ENCODE measurements at places on chromosomes 12 and 14.

- no peak for DNase-seq
These were observed 84.0 kb downstream of the LRP6 start for GRCh38 chr12:12182703-12183365.

DNA sequence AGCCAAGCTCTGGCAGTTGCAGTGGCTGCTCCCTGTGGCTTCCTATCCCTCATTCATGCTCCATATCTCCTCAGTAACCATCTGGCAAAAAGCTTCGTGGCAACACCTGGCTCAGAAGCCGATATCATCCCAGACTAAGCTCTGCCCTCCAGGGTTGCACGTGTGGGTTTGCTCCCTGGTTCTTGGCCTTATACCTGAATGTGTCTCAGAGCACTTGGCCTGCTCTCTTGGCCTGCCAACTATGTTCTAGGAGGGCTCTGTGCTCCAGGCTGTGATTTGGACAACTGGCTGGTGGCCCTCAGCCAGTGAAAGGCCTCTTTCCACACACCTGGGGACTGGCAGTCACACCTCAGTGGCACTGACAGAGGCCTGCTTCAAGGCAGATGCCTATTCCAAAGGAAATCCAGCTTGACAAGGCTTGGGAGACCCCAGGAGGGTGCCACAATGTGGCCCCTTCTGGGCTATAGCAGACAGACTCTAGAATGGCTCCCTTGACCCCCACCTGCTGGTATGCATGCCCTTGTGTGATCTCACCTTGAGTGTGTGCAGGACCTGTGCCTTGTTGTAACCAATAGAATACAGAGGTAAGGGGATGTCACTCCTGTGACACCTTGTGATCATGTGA is 10.5 kb downstream of the PLD4 start:
- no peak for DNase-seq

DNA sequence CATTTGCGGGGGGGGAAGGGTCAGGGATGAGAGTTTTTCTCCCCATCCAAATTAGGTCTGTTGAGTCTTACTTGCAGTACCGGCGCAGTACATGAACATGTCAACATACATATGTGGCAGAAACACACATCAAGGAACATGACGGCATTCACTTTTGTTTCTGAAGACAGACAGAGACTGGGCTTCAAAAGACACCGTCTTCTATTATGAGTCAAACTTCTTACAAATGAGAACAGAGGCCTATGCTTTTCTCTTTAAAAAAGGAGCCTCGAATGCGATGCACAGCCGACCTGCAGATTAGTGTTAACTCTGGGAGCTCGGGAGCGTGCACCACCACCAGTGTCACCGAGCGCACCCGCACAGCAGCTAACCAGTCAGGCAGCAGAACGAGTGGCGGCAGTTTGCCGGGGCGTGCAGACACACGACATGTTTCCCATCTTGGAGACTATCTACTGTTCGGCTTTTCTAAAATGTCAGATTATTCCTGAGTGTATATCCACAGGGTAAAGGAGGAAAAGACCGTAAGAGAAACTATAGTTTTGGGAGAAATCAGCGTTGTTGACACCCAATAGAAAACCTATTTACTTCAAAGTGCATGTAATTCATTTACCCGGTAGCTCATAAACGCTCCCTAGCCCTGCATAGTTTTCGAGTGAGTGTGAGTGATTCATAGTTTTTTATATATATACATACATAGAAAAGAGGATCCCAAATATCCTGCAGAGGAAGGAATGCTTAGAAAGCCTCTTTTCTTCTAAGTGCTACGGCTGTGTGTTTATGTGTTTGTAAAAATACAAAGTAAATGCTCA is 33.0 kb downstream of the UBR7 start:
- DNase-seq: no peak

DNA sequence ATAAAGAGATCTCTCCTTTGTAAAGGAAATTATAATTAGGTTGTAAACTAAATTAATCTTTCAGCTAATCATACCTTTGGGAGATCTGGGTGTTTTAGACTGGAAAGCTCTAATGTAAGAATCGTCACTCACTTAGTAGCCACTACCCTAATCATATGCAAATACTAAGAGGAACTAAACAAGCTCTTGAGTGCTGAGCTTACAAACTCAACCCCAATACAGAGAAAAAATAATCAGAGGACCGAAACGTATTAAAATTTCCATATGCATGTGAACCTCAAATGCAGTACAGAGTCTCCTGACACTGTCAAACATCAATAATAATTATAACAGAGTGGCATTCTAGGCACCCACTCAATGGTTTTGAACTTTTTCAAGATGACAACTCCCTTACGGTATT is 235.3 kb upstream of the FOXN3 start:
- no peak for DNase-seq

DNA sequence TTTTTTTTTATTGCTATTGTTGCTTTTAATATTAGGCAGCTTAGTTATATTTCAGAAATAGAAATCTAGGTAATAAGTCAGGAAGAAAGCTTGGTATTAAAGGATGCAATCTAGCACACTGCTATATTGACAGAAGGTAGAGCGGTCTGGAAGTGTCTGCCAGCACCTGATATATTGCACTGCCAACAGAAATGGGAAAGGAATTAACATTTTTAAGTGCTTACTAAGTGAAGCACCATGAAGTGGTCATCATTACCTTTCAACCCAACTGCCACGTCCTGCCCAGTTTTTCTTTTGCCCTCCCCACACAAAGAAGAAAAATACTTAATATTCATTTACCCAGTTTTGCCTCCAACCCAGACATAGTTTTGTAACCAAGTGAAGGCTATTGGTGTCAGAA is 163.5 kb downstream of the KITLG start:
- DNase-seq: no peak

- no peak for DNase-seq
These were observed 8.2 kb upstream of the DHRS2 start for GRCh38 chr14:23627961-23628360.

DNA sequence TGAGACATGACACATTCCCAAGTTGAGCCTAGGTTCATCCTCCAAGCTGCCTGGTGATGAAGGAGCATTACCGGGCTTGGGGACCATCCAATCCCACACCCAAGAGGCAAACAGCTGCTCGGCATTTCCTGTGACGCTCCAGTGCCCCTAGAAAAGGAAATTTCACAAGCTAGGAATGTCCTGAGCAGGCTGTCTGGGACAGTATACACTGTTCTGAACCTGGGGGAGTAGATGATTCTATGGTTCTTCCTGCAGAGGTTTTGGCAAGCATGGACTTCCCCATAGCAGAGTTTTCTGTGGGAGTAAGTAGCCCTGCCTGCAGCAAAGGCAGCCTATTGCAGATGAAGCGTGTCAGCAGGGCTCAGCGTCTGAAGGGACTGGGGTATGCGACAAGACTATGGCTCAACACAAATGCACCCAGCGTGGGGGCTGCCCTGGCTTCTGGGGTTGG is 47.4 kb upstream of the SRSF5 start:
- no peak for DNase-seq

GRCh38 chr14:101948666-101949216 is 15.6 kb upstream of the DYNC1H1 start:
- no peak for DNase-seq

DNA sequence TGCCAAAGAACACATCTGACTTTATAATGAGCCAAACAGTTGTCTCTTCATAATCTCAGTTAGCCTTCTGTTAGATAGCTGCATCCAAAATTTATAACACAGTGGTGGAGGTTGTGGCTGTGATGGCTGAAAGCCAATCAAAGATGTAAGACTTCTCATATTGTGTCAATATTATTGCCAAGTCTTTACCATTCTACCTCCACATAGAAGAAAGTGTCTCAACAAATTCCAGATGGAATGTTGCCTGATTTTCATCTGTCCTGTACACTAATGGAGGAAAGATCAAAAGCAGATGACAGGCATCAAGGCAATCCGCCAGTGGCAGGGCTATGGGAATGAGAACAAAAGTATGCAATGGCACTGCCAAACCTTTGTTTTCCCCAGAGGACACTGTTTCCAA is 813.1 kb upstream of the NOVA1 start:
- DNase-seq: no peak

DNA sequence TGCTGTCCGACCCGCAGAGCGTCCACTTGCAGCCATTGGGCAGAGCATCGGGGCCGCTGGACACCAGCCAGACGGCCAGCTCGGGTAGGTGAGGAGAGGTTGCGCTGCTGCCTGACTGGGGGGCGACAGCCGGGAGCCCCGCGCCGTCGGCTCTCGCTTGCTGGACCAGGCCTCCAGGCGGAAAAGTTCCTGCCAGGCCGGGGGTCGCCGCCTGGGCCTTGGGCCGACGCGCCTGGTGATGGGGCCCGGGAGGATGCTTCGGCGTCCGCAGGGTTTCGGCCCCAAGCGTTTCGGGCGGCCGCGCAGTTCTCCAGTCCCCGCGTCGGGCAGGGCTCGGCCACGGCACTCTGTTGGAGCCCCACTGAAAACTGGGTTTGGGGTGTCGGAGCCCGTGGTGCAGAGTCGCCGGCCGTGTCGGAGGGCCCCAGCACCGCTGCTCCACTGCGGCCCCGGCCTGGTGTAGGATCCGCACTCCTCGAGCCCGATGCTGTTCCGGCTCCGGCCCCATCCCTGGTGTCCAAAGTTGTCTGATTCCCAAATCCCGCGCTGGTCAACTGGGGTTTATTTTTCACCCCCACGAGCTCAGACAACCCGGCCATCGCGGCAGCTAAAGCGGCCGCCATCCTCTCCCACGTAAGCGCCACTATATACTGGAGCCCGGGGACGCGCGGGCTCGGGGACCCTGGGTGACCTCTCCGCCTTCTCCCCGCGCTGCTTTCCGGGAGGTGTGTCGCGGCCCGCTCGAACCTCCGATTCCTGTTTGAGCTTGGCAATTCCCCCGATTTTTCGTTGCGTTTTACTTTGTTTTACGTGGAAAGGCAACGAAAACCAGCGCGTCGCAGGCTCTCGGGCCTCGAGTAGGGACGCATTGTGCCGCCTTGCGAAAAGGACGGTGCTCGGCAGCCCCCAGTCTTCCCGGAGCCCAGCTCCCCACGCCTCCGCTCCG is 872 bp downstream of the VSX2 start:
- no peak for DNase-seq

DNA sequence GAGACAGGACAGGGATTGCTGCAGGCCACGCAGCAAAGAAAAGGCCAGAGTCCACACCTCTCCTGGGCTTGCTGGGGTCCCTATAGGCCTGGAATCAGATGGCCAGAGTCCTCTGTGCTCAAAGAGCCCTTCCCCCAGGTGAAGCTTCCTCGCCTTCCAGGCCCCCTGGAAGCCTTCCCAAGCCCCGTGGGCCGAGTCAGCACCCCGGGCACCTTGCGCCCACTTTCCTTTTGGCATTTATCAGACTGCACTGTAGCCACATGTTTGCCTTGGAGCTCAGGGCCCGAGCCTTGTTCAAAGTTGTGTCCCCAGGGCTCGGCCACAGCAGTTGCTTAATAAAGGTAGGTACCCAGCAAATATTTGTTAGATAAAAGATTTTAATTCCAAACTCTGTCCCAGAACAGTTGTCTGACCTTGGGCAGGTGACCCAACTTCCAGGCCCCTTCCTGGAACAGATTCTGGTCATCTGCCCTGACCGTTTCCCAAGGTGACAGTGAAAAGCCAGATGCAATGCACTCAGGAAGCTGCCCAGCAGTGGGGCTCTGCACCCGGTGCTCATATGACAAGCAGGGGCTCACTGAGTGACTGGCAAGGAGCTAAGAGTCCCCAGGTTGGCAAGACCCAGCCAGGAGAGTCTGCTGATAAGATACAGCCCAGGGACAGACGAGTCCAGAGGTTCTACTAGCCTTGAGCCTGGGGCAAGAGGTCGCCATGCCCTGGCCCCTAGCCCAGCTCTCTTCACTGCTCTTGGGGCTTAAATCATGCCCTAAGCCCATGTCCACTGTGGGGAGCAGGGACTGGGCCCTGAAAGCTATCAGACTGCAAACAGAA is 81.2 kb downstream of the PITPNM2 start:
- DNase-seq: no peak

GRCh38 chr14:66288511-66288910 is 197.7 kb upstream of the CCDC196 start:
- no peak for DNase-seq

GRCh38 chr12:71685312-71685906 is 473 bp upstream of the TMEM19 start:
- no peak for DNase-seq

DNA sequence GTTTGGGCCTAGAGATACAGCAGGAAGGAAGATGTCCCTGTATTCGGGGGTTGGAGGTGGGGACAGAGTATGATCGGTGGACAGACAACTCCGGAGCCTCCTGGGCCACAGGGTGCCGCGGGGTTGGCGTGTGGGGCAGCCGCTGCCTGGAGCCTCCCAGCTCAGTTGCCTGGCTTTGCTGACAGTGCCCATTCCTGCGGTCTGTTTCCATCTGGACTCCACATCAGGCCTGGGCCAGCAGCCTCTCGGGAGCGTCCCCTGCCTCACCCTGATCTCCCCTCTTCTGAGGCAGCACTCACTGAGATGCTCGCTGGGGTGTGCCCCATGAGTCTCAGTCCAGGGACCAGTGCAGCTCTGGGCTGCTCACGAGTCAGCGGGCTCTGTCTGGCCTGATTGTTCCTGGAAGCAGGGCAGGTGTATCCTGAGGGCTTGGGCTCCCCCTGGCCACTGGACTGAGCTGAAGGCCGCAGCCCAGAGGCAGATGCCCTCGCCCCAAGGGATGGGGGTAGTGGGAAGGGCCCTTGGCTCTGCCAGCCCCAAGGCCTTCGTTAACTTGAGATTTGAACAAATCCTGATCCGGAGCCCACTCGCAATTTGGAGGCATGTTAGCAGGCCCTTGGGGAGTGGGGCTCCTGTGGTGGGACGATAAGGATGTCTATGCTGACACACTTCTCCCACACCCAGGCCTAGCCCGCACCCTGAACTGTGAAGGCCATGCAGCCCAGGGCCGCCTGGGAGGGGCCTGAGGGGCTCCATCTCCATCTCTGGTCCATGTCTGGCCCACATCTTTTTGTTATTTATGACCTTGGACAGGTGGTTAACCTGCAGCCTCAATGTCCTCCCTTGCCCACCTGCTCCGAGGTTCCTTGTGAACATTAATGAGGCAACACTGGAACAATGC is 7.5 kb downstream of the HIP1R start:
- no peak for DNase-seq

- no peak for DNase-seq
These were observed 49.2 kb downstream of the PTPN21 start for GRCh38 chr14:88505621-88506020.

DNA sequence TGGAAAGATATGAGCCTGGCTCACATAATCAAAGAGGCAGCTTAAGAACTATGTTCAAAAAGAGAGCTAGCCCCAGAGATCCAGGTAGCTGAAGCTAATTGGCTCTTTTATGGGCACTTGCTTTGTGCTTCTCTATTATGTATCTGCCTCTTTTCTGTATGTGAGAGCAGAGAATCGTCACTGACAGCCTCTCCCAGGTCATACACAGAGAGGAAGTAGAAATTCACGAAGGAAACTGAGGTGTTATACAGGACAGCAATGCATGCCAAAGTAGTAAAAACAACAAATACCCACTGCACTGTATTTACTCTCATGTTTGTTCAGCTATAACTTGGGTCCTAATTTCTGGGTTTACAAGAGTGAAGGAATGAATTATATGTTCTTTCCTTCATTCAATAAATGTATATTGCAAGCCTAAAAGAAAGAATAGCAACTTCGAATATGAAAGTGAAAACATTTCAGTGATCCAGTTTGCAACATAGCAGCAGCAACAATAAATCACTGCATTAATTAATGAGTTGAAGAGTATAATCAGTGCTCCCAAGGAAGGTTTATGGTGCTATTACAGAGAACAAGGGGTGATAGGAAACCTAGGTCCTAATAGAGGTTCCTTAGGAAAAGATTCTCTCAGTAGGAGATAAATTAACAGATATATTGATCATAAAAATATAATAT is 47.1 kb upstream of the ATXN7L3B start:
- DNase-seq: no peak

GRCh38 chr12:103742349-103742932 is 98.6 kb downstream of the NT5DC3 start:
- DNase-seq: no peak

GRCh38 chr12:110198386-110198785 is 74.2 kb downstream of the IFT81 start:
- no peak for DNase-seq

- no peak for DNase-seq
These were observed 30.0 kb upstream of the SLC38A4 start for GRCh38 chr12:46855760-46856159.

Data from stimulated activated CD4-positive, alpha-beta T cell treated with anti-CD3 and anti-CD28 coated beads, Interleukin-2, amount 100 ng/mL, for 4 hours (primary cell).